ENCODE measurements at places on chromosomes 13 and 19.
A peak's percentile ranks its signal among the peaks of the same experiment; 100 is the strongest.

GRCh38 chr13:51148952-51149573 is 38.0 kb upstream of the C13orf42 start:
- no peak for DNase-seq

DNA sequence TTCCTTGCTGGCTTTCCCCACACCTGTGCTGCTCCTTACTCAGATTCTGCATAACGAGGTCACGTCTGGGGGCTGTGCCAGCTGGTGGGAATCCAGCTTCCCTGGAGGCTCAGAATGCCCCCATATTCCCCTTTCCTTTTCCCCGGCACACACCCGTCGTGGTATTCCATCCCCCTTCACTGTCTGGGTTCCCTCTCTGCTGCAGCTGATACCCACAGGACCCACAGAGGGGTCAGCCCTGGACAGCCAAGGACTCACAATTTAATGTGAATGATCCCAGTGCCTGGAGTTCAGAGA is 4.2 kb upstream of the MYH14 start:
- no peak for DNase-seq

- no peak for DNase-seq
These were observed 83.5 kb upstream of the ARGLU1 start for GRCh38 chr13:106651442-106651841.

DNA sequence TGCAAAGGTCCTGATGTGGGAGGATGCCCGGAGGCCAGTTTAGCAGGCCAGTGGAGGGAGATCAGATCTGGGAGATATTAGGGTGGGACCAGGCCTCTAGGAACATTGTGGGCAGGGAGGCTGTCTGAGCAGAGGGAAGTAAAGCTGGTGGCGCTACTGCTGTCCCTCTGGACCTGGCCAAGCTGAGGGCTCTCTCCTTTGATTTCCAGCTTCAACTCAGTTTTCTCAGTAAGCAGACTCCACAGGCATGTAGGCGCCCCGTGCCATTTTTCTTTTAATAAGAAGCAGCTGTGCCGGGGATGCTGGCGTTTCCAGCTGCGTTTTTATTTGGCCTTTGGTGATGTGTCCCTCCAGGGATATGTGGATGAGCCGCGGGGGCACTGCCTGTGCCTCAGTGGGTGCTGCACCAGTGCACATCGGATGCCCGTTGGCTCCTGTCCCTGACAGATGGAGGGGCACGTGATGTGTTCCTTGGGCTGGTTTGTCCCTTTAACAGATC is 6.7 kb downstream of the DNM2 start:
- DNase-seq: no peak

DNA sequence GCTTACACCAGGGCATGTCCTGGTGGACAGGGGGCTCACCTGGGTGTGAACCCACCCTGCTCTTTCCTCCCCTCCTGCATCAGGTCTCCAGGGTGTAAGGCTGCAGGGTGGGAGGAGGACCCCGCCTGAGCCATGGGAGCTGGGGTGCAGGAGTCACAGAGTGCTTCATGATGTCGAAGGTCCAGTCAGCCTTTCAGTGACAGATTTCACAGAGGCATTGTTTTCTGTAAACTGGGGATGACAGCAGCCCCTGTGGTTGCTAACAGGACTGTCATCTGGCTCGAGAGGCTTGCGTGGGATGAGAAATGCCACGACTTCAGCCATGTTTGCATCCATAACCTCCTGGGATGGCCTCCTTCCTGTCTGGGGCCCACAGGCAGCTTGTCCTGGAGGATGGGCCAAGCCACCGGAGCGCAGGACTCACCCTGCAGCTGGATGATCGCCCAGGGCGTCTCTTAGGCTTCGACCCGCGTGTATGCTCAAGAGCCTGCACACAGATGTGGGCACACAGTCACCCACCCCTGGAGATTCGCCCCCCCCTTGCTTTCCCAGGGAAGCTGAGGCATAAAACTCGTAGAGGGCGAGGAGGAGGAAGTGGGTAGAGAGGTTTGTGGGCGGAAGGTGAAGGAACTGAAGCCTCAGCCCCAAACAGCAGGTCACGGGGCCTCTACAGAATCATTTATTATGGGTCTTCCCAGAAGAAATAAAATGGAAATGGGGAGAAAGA is 4.9 kb downstream of the NANOS3 start:
- no peak for DNase-seq

GRCh38 chr13:74202129-74202813 is 68.1 kb upstream of the KLF12 start:
- no peak for DNase-seq

- no peak for DNase-seq
These were observed 55.2 kb downstream of the MIPEP start for GRCh38 chr13:23833733-23834611.

- DNase-seq: no peak
These were observed 545.4 kb downstream of the SUCLA2 start for GRCh38 chr13:47455626-47456025.

GRCh38 chr13:51225029-51225428 is 2.8 kb downstream of the FAM124A start:
- DNase-seq: no peak

DNA sequence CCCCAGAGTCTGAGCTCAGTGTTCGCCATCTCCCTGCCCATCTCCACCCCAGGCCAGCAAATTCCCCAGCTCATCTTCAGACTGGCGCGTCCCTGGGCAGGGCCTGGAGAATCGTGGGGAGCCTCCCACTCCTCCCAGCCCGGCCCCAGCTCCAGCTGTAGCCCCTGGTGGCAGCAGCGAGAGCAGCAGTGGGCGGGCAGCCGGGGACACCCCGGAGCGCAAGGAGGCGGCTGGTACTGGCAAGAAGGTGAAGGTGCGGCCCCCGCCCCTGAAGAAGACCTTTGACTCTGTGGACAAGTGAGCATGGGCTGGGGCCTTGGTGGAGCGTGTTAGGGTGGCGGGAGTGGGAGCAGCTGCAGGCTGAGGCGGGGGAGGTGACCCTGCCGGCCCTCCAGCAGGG is 8.4 kb upstream of the PRR19 start:
- no peak for DNase-seq

- DNase-seq: peak; percentile 100
These were observed at the start of gene TOMM40 for GRCh38 chr19:44891016-44891882. TSS of gene TOMM40 (plus strand) at chr19:44891254. CDS start at chr19:44891416, 162 bp downstream.

DNA sequence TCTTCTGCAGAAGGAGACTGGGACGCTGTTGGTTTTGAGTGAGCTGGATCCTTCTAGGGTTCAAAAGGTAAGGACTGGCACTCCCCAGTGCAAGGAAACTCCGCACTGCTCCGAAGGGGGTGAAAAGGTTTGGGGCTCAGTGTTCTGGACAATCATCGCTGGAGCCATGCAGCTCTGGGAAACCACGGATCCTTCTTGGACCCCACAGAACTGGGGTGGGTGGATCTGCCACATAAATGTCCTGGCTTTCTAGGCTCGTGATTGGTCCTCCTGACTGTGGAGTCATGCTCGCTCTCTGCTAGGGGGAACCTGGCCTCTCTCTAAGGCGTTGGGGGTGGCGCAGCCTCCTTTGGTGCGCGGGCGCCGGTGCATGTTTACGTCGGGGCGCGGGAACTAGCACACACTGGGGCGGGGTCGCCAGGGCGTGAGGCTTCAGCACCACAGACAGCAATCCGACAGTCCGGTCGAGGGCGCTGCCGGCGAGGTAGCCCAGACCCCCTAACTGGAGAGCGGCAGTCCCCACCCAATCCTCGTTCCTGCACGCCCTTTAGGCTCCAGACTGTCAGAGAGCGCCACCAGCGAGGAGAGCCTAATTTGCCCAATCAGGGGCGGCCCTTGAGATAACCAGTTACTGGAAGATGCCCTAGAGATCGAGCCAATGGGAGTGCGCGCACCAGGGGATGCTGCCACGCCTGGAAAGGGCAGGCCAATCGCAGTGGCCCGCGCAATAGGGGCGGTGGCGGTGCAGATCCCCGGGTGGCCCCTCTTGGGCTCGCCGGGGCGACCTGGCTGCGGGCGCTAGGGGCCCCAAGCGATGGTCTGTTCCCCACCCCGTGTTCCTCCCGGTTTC is 913 bp upstream of the ELAVL3 start:
- peak; percentile 70 for DNase-seq

DNA sequence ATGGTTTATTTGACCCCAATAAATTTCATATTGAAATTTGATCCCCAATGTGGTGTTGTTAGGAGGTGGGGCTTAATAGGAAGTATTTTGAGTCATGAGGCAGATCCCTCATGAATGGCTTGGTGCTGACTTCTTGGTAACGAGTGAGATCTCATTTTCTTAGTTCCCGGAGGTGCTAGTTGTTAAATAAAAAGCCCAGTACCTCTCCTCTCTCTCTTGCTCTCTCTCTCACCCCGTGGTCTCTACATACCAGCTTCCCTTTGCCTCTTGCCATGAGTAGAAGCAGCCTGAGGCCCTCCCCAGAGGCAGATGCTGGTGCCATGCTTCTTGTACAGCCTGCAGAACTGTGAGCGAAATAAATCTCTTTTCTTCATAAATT is 39.4 kb upstream of the KATNAL1 start:
- DNase-seq: no peak

- no peak for DNase-seq
These were observed 153.6 kb upstream of the TMTC4 start for GRCh38 chr13:100828226-100828625.

DNA sequence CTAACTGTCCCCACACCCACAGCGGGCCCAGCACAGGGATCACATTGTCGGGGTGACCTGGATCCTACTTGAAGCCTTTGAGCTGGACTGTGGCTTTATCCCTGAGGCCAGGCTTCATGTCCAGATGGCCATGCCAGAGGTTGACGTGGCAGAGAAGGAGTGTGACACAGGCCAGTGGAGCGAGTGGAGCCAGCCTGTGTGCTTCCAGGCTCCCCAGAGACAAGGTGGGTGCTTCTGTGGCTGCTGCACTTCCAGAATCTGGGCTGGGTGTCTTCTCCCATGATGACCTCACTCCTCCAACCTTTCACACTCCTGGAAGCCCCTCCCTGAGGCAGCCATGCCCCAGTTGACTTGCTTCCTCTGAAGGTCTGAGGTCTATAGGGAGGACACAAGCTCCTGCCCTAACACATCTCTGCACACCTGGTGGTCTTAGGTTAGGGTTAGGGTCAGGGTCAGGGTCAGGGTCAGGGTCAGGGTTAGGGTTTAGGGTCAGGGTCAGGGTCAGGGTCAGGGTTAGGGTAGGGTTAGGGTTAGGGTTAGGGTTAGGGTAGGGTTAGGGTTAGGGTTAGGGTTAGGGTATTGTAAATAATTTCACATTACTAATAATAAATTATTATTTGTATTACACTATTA is 13.1 kb upstream of the MZF1 start:
- DNase-seq: no peak

DNA sequence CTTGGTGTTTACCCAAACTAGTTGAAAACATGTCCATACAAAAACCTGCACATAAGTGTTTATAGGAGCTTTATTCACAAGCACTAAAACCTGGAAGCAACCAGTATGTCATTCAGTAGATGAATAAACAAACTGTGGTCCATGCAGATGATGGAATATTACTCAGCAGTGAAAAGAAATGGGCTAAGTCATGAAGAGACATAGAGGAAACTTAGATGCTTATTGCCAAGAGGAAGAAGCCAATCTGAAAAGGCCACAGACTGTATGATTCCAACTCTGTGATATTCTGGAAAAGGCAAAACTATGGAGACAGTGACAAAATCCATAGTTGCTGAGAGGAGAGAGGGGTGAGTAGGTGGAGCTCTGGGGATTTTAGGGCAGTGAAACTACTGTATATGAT is 38.8 kb upstream of the MCF2L start:
- no peak for DNase-seq

GRCh38 chr13:82698941-82699340 is 1183.3 kb downstream of the SLITRK1 start:
- DNase-seq: no peak

- DNase-seq: no peak
These were observed 15.2 kb downstream of the ELAVL3 start for GRCh38 chr19:11465600-11465999.

DNA sequence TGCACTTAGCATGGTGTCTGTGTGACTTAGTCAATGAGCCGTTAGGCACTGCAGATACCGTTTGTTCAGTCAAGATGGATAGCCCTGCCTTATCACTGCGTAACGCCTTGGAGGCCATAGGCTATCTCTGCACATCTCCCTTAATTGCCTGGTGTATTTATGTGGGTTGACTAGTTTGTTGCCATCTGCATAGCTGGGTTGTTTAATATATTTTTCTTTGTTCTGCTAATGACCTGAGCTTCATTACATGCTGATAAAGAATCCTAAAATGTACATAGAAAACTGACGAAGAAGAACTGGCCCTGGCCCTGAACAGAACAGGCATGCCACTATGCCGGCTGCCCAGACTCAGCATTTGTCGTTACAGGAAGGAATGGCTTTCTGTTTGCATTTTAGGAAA is 297.8 kb downstream of the SHISA2 start:
- DNase-seq: no peak

- DNase-seq: no peak
These were observed 325.9 kb downstream of the KLF12 start for GRCh38 chr13:73808318-73808717.

DNA sequence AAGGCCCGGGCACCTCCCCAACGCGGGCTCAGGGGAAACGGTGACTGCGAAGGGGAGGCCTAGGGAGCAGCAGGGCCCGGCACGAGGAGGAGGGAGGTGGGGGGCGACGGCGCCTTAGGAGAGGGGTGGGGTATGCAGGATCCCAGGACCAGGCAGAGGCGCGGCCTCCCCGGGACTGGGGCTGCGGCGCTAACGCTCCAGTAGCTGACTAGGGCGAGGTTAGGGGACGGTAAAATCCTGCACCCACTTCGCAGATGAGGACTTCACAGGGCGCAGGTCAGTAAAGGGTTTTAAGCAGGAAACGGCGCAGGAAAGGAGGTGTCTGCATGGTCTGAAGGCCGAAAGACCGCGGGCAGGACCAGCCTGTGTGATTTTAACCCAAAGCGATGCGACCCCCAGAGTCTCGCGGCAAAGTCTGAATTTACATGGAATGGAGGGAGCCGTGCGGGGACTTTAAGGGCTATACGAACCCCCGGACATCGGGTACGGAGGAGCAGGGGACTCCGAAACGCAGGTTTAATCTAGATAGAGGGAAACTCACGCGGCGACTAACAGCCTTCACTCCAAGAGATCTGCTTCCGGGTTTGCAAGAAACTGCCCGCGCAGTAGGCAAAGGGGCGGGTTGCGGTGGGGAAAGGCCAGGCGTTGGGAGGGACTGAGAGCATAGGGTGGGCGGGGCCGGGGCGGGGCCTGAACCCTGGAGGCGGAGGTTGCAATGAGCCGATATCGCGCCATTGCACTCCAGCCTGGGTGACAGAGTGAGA is at the start of gene ZNF665:
ZNF665 (minus strand) TSS at position 588 of the 764 bp plus-strand sequence. CDS start 10,460 bp downstream, outside the sequence.
- DNase-seq: peak; percentile 70

DNA sequence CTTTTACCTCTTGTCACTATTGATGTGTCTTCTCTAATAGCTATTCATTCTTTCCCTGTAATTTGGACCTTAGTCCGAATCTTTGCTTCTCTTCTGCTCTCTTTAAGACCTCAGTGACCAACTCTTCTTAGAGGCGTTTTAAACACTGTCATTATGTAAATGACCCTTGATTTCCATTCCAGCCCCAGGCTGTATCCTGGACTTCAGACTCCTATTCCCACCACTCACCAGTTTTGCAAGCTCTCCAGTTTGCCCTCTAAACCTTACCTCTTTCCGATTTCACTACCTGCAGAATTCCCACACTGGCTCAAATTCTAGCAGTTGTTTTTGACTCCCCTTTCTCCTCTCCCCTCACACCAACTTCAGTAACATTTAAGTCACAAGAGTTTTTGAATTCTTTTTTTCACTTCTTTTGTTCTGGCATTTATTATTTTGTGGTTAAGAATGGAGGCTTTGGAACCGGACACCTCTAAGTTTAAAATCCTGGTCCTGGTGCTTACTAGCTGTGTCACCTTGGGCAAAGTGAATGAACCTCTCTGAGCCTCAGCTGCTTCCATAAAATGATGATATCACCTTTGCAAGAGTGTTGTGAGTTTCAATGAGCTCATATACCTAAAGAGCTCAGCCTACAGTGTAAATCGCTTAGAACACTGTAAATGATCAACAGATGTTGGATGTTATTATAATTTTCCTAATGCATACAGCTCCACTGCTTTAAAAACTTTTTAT is 13.6 kb upstream of the HMGB1 start:
- DNase-seq: no peak

GRCh38 chr19:5717215-5717935 is 2.6 kb downstream of the LONP1 start:
- no peak for DNase-seq

Measured in stimulated activated CD8-positive, alpha-beta memory T cell treated with anti-CD3 and anti-CD28 coated beads, Interleukin-4, amount 100 ng/mL, for 24 hours (primary cell).